ENCODE measurements at places on chromosomes 11 and 22.

GRCh38 chr22:44014241-44014640, 9.9 kb upstream of the PARVB start:
- DNase-seq, result no peak

- DNase-seq, result no peak
Measured at GRCh38 chr11:123233280-123233974, 38.4 kb upstream of the CLMP start.

GRCh38 chr11:90288212-90288821, 65.5 kb upstream of the CHORDC1 start:
- no peak for DNase-seq

DNA sequence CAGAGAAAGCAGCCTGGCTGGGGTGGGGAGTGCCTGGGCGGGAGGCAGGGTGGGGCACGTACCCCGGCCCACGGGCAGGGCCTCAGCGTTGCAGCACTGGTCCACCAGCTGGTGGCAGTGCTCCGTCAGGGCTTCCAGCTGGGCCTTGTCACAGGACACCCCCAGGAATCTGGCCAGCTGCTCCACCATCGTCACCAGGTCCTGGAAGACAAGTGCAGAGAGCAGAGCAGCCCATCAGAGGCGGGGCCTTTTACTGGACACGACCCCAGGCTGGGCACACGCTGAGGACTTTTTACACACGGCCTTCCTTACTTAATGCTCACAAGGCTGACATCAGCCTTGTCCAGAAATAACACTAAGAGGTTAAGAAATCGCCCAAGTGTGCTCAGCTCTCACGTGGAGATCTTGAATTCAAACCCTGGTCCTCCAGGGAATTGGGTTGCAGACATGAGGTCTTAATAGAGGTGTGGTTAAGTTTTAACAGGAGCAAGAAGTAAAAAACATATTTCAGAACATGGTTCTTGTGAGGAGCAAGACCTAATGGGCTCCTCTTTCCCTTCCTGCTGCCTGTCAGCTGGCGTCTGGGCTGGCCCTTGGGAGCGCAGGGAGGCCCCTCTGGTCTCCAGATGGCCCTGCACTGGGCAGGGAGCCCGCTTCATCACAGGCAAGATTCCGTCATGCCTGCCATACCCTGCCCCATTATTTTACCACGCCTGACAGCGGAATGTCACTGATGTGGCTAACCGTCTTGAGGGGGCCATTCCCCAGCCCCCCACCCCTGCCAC, 17.1 kb upstream of the EFCAB6 start:
- no peak for DNase-seq

DNA sequence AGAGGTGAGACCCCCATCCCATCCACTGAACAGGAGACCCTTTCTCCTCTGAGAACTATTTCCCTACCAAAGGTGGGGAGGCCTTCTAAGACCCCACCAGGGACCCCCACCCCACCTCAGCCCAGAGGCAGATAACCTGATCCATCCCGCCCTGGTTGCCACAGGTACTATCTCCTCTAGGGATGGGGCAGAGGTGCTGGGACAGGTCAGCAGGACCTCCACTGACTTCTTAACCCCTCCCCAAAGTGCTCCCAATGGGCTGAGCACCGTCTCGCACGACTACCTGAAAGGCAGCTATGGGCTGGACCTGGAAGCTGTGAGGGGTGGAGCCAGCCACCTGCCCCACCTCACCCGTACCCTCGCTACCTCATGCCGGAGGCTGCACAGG, 4.3 kb downstream of the INPPL1 start:
- no peak for DNase-seq

DNA sequence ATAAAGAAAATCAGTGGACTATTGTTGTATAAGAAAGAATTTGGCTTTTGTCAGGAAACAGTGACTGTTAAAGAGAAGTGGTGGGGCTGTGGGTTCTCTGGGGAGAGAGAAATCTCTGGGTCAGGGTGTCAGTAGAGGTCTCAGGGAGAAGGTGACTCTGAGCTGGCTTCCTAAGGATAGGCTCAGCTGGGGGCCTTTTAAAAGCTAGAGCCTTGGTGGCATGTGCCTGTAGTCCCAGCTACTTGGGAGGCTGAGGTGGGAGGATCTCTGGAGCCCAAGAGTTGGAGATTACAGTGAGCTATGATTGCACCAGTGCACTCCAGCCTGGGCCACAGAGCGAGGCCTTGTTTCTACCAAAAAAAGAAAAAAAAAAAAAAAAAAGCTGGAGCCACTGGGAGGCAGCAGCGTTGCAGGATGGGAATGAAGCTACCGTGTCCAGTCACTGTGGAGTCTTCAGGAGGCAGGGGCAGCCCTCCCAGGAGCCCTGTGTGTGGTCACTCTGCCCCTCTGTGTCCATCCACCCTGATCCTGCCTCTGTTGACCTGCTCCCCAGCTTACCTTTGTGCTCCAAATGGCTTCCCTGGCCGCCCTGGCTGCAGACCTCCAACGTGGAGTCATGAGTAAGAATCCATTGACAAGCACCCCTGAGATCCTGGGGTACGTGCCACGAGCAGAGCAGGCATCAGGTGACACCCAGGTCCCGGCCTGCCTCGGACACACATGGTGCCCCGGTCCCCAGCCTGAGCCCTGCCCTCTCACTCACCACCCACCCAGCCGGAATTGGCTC, 5.4 kb upstream of the MIF start:
- no peak for DNase-seq

- DNase-seq, result peak; percentile 46
Measured at GRCh38 chr11:2092956-2093412, 46.2 kb downstream of the IGF2 start.

GRCh38 chr11:35231076-35231860, 92.3 kb downstream of the CD44 start:
- DNase-seq, result no peak

DNA sequence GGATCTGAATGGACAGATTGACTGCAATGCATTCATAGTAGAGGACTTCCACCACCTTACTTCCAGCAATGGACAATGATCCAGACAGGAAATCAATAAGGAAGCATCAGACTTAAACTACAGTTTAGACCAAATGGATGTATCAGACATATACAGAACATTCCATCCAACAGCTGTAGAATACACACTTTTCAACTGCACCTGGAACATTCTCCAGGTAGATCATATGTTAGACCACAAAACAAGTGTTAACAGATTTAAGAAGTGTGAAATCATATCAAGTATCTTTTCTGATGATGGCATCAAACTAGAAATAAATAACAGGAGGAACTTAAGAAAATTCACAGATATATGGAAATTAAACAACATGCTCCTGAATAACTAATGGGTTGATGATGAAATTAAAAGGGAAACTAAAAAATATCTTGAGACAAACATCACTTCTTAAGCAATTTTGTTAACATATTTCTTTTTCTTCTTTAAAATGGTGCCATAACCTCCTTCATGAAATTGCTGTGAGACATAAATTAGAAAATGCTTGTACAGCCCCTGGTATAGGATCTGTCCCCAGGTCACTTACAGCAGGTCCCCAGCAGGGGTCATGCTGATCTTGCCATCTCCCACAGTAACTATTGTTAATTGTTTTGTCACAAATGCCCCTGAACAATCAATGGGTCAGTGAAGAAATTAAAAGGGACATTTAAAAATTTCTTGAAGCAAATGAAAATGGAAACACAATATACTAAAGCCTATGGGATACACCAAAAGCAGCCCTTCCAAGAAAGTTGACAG, 100.0 kb upstream of the OR4B1 start:
- no peak for DNase-seq

- DNase-seq, result no peak
Measured at GRCh38 chr22:50399751-50400331, 56.7 kb downstream of the PPP6R2 start.

DNA sequence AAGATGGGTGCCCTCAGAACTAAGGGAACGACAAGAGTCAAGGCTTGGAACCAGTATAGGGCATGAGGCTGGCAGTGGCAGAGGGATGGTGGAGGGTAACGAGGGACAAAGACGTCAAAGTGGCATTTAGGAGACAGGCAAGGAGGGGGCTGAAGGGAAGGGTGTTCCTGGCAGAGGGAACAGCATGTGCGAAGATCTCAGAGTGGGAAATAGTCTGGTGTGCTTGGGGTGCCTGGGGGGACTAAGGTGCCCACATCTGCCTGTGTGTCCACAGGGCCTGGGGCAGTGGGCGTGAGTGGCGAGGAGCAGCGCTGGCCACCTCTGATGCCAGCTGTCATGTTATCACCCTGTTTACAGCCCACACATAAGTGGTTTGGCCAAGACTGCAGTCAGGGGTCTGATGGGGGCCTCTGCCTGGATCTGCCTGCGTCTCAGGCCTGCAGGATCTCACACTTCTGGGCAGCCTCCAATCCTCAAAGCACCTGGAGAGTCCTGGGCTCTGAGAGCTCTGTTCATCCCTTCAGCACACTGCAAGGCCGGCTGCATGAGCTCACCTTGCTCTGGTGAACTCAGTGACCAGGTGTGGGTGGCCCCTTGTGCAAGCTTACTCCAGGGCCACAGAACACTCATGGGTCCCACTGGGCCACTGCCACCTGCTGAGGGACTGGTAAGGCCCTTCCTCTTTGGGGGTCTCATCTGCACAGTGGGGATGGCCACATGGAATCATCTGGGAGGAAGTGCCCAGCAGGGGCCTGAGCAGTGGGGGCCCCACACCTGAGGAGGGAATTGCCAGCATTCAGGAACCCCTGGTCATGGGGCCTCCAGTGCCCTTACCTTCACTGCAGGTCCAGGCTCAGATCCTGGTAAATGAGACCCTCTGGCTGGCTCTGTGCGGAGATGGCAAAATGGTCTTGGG, 89.7 kb upstream of the SHISAL1 start:
- peak; percentile 5 for DNase-seq

DNA sequence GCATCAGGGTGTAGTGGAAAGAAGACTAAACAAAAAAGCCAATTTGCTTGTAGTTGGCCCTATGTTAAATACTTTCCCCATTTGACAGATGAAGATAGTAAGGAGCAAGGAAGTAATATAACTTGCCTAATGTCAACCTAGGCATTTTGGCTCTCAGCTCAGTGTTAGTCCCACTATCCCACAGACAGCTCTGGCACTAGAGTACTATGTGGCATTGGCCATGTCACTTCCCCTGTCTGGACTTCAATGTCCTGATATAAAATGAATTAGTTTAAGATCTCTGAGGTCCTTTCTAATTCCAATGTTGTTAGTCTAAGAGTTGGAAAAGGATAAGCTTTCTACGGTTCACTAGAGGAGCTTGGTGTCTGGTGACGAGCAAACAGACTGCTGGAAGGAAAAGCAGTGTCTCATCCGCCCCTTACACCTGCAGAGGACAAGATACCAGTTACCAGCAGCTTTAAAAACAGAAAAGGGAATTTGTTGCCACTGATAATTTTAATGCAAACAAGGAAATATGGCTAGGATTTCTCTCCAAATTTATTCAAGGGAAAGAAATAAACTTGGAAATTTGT, 92.5 kb downstream of the RELT start:
- no peak for DNase-seq

DNA sequence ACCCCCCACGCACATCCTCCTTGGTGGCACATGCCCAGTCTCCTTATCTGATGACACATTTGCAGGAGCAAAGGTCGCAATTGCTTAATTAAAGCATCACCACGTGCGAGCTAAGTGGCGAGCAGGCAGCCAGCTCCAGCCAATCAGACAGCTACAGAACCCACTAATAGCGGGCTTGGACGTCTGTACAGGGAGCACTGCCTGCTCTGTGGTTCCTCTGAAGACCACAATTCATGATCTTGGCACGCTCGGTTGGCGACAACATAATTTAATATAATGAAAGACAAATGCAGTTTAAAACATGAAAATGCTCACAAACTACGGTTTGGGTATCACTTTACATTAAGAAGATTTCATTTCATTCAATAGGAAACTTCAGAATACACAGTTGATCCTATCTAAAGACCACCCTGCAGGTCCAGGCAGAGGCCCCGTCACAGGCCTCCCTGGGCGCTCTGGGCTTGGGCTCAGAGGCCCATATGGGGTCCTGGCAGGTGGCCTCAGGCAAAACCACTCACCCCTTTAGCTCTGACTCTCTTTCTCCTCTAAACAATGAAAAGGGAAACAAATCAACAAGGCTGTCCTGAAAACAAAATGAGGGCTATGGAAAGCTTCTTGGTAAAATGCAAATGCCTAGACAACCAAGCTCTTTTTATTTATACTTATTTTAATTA, 10.4 kb downstream of the PACSIN2 start:
- no peak for DNase-seq

DNA sequence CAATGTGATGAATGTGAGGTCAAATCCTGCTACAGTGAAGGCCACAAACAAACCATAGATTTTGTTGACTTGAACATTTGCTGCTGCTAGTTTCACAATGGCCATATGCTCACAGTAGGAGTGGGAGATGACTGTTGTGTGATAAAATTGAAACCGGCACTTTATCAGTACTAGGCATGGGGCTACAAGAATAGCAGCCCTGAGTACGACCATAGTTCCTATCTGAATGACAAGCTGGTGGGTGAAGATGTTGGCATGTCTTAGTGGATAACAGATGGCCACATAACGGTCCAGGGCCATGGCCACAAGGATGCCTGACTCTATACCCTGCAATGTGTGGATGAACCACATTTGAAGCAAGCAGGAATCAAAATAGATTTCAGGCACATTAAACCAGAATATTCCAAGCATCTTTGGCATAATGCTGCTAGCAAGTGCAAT, 2.8 kb downstream of the OR52A1 start:
- no peak for DNase-seq

GRCh38 chr11:121105063-121105480, 4.0 kb downstream of the TECTA start:
- DNase-seq, result no peak

- no peak for DNase-seq
Measured at GRCh38 chr22:26522012-26522411, 9.7 kb upstream of the TFIP11 start.

- no peak for DNase-seq
Measured at GRCh38 chr22:43636086-43636485, 176.0 kb downstream of the EFCAB6 start.

GRCh38 chr22:20014526-20015186, 2.0 kb downstream of the ARVCF start:
- DNase-seq, result no peak

DNA sequence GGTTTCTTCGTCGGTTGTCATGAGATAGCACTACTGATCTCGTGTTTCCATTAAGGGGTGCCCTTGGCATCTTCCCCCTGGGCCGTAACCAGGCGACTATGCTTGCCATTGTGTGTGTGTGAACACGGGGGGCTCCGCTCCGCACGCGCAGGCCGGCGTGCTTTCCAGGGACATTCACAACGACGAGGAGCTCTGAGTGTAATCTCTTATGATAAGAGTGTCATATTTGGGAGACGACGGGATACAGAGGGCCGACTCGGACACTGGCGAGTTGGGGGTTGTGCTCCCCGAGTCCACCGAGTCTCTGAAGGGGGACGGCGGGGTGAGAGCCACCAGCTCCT, 170.9 kb upstream of the CTSC start:
- no peak for DNase-seq

GRCh38 chr22:34804604-34805003, 261.4 kb upstream of the ISX start:
- DNase-seq, result no peak

Measured in activated naive CD4-positive, alpha-beta T cell treated with anti-CD3 and anti-CD28 coated beads, Interleukin-2, amount 50 U/mL, for 16 hours (primary cell).